Kidney capillary endothelial cell (primary cell): ENCODE measurements at places on chromosomes 1 and 21.

GRCh38 chr1:20117236-20117635 is 2.1 kb downstream of the PLA2G2D start:
- DNase-seq = no peak

GRCh38 chr1:54176621-54177327 is 23.1 kb downstream of the CYB5RL start:
- no peak for DNase-seq

- no peak for DNase-seq
Observed at GRCh38 chr1:23210351-23210785, 6.9 kb downstream of the HTR1D start.

DNA sequence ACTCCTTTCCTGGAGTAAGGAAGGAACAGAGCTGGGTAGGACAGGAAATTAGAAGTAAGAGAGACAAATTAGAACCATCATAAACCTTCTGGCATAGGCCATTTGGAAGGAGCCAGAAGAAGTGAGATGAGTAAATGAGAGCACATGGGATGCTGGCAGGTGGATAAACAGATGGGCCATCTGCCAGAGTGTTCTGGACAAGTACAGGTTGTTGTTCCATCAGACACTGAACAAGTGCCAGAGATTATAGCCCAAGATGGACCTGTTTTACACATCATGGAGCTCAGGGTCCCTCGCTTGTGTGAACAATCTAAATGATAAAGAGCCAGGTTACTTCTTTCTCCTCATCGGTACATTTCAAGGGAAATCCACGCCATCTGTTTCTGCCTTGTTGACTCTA is 200.3 kb downstream of the HHIPL2 start:
- DNase-seq = no peak

DNA sequence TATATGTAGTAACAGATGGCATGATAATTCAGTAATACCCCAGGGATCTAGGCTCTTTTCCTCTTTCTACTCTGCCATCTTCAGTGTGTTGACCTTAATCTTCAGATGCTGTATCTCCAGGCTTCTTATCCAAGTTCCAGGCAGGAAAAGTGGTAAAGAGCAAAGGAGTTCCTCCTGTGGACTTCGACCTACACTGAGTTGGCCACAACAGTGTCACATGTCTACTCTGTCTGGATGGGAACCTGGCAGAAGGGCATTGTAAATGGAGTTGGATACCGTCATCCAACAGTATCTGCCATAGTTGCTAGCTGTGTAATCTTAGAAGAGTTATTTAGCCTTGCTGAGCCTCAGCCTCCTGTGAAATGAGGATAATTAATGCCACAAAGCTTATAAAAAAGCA is 21.9 kb downstream of the IL23R start:
- DNase-seq = no peak

GRCh38 chr1:178411756-178412399 is 84.9 kb downstream of the CLEC20A start:
- no peak for DNase-seq

DNA sequence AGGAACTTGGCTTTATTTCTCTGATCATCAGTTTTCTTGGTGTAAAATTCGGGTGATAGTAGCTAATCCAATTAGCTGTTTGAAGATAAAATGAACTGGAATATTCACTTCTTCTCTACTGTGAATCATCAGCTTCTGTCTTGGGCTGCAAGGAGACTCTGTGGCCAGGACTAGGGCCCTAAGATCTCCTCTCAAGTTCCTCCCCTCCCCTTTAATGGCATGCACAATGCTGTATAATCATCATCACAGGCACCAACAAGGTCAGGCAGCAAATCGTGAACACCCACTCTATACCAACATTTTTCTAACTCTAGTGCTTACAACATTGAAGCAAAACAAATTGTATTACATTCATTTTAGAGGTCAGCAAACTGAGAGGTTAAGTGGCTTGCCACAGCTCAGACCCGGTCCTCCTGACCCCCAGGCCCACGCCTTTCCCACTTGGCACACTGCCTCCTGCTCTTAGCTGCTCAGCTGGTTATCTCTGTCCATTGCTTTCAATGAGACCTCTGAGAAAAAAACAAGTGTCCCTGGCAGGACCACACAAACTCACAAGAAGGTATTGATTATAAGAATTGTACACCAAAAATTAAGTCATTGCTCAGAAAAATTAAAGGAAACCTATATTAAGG is 31.8 kb downstream of the LRRC52 start:
- DNase-seq = no peak

DNA sequence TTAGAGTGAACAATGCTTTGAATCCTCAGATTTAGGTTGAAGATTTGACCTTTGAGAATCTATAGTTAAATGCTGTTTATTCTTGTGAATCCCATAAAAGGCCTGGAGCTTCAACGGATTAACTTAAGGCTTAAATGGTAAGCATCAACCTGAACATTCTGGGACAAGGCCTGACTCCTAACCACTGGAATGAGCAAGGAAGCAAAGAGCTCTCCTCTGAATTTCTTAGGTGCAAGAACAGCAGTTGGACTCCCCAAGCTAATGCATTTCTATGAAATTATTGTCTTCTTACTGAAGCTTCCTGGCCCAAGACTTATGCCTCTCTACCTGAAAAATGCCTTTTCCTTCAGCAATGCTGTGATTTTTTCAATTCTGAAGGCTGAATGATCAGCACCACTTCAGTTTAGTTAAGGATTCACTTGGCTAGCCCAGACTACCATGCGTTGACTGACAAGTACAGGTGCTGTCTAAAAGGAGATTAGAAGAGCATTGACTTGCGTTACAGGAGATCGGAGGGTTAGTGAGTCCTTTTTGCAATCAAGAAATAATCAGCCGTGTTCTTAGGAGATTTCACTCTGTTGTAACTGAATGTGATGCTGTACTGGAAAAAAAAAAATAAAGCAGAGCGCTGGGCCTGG is 178.5 kb downstream of the ZC3H11B start:
- DNase-seq = no peak

- no peak for DNase-seq
Observed at GRCh38 chr1:100164702-100165101, 13.4 kb downstream of the LRRC39 start.

DNA sequence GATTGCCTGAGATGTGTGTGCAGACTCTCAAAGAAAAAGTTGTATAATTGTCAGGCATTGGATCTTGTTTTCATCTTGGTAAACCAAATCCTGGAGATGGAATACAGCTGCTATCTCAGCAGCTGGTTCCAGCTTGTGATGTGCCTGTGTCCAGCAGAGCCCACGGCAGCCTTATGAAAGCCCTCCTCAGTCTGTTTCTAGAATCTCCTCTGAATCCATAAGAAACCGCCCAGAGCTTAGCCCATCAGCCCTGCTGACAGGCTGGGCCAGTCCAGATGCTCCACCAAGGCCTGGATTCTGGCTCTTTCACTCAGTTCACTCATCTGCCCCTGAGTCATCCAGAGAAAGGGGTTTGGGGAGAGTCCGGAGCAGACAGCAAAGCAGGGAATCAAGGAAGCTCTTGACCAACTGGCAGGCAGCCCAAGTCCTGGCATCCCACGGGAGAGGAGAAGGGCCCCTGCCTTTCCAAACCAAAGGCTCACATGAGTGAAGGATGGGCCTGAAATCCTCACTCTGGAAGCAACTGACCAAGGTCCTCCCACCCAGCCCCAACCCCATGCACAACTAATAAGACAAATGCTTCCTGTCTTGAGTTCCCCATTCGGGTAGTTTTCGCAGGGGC is 45.7 kb downstream of the NAV1 start:
- no peak for DNase-seq

- DNase-seq = no peak
Observed at GRCh38 chr1:178161516-178161915, 67.6 kb downstream of the RASAL2 start.

DNA sequence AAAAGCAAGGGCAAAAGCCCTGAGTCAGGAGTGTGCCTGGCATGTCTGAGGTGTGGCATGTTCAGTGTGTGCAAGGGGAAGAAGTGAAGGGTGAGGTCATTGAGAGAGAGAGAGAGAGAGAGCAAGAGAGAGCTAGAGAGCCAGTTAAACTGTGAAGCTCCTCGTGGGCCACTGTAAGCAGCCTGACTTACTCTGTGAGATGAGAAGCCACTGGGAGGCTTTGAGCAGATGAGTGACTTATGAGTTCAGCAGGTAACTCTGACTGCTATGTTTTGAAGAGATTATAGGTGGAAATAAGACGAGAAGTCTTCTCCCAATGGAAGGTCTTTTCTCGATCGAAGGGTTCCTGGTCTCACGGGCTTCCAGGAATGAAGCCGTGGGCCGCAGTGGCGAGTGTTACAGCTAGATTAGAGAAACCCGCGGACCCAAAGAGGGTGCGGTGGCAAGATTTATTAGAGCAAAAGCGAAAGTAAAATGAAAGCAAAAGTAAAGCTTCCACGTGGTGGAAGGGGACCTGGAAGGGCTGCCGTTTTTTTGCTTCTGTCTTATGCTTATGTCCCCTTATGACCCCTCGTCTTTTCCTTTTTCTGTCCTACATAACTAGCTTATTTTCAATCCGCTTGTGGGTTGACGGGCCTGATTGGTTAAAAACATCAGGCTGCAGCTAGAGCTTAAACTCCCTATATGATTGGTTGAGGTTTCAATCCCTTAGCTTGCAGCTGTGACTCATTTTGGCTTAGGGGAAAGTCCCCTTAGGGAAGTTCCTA is 323.1 kb upstream of the FAM78B start:
- DNase-seq = no peak

GRCh38 chr1:94106716-94107115 is 14.2 kb downstream of the ABCA4 start:
- DNase-seq = no peak

GRCh38 chr1:26373281-26373680 is 731 bp upstream of the ZNF683 start:
- no peak for DNase-seq

GRCh38 chr1:115437196-115437595 is 99.1 kb upstream of the NGF start:
- no peak for DNase-seq

DNA sequence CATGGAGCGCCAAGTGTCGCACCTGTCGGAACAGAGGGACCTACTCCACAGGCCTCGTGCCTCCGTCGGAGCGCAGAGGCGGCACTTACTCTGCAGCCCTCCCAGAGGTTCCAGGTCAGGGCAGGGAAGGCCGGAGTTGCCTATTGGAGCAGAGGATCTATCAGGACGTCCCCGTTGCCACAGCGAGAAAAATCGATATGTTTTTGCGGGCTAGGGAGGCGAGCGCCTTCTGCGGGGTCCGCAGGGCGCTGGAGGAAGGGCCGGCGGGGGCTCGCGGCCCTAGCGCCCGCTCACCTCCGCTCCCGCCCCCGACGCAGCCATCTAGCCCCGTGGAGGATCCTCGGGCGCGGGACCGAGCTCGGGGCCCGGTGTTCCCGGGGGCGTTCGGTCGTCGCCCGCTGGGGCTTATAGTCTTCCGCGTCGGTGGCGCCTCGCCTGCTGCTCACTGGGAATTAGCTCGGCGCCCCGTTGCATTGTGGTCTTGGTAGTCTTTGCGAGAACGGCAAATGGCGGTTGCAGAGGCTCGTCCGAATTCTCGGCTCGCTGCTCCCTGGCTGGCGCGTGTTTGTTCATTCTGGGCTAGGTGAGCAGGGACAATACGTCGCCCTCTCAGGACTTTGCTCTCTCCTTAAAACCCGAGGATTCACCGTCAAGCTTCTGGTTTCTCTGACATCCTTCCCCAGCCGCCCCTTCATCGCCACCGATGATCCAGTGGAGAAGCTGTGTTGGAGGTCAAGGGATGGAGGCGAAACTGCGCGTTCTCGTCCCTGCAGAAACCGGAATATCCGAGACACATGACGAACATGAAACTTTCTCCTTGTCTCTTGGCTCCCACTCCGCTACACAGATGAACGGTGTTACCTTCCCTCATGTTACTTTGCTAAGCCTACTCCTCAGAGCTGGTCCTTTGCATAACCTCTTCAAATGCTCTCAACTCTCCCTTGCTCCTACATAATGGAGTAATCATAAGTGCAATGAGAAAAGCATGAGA is at the start of gene JTB:
Gene JTB, minus strand, starts transcription at position 425 of the 991 bp plus-strand sequence. Its CDS starts 422 bp downstream, at position 3.
- DNase-seq = no peak

- no peak for DNase-seq
Observed at GRCh38 chr1:21362096-21362495, 71.8 kb upstream of the ECE1 start.

DNA sequence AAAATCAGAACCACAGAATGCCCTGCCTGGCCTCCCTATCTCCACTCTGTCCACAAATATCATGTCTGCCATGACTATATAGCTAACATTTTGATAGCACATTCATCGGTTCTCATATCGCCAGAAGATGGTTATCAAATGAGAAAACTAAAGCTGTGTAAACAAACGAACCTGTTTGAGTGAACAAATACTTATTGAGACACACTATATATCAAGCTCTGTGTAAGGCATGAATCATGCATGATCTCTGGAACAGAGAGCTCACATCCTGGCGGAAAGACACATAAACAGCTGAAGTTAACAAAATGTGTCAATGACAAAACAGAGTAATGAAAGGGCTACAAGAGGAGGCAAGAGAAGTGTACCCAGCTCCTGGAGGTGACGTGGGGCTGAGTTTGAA is 13.1 kb downstream of the KCND3 start:
- DNase-seq = no peak

- no peak for DNase-seq
Observed at GRCh38 chr1:209705033-209705598, 470 bp downstream of the HSD11B1 start.

DNA sequence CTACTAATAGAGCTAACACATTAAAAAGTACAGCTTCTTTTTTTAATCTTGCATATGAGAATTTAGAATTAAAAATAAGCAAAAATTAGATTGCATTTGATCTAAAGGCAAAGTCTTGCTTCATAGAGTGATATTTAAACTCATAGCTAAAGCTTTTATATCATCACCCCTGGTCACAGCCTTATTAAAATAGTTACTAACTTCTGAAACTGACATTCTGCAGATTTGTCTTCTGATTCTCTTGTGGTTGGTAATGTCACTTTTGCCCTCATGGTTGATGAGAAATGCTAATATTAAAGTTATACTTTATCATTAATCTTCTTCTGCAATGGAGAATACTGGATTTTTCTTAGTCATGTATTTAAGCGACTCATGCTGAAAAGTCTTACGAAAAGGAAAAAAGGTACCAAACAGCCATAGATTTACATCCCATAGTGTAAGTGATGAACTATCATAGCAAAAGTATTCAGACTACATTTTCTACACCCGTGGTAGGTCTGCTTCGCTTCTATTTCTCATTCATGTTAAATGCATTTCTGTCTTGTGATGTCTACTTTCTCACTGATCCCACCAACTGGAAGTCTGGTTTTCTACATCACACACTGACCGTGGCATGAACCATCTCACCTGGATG is 330.5 kb upstream of the B3GALT2 start:
- DNase-seq = no peak
